Activated CD8-positive, alpha-beta T cell treated with anti-CD3 and anti-CD28 coated beads, Interleukin-2, amount 10 ng/mL, durations not matched to agents 7 days and 5 days (primary cell): ENCODE measurements at places on chromosomes 5 and 9. TPM values are rescaled to one million over a fixed set of nuclear protein-coding genes. Genes with fewer than 3 reads are reported as not detected.

Gene TAF1L
- total RNA-seq: not detected

Gene WNT8A
- not detected for total RNA-seq

Gene FOXI1
- total RNA-seq: not detected

Gene SLC25A2
- total RNA-seq: 0.84 TPM

Gene PLPP7
- total RNA-seq: not detected

Gene MXD3
- 93.2 TPM for total RNA-seq

Gene CEP72
- 34.4 TPM for total RNA-seq

Gene PKD2L2
- total RNA-seq: not detected

Gene LOX
- total RNA-seq: not detected

Gene AGXT2
- not detected for total RNA-seq

Gene SHOC1
- total RNA-seq: not detected

Gene GABRB2
- not detected for total RNA-seq

Gene ATP10B
- total RNA-seq: not detected

Gene BTNL3
- total RNA-seq: not detected

Gene SLC25A48
- total RNA-seq: not detected

Gene ZDHHC11B
- not detected for total RNA-seq

Gene PCDHAC1
- not detected for total RNA-seq

Gene FREM1
- not detected for total RNA-seq

Gene SPTLC1
- total RNA-seq: 47.7 TPM

Gene TDRD7
- 9.3 TPM for total RNA-seq

Gene ZNF474
- not detected for total RNA-seq

Gene ENC1
- total RNA-seq: 0.50 TPM

Gene PCDHGB3
- 0.26 TPM for total RNA-seq

Gene HACD4
- 13.9 TPM for total RNA-seq

Gene ACTBL2
- not detected for total RNA-seq

Gene ACSL6
- 20.8 TPM for total RNA-seq

Gene MED10
- 49.2 TPM for total RNA-seq

Gene EFNA5
- total RNA-seq: not detected

Gene TRIM36
- total RNA-seq: 0.24 TPM

Gene MAMDC2
- not detected for total RNA-seq

Gene BRD3OS
- 16.0 TPM for total RNA-seq

Gene TCF7
- 93.4 TPM for total RNA-seq

Gene WDR31
- 0.47 TPM for total RNA-seq

Gene QRFP
- not detected for total RNA-seq

Gene FOXD4L4
- 0.18 TPM for total RNA-seq
